Smooth muscle cell of the pulmonary artery (primary cell): ENCODE measurements at places on chromosomes 16 and 17. TPM values are rescaled to one million over a fixed set of nuclear protein-coding genes. Genes with fewer than 3 reads are reported as not detected.

The HBQ1 gene
- not detected in 2 replicates for total RNA-seq

The KRT15 gene
- total RNA-seq = 0.13 and 2.8 TPM in 2 replicates

The EPN3 gene
- total RNA-seq = 0.07 TPM in 1 of 2 replicates, not detected in the other

The CEP295NL gene
- 2.2 and 3.1 TPM in 2 replicates for total RNA-seq

The RGS9 gene
- 1.1 TPM in 2 replicates for total RNA-seq

The CDH5 gene
- total RNA-seq = 2.5 and 3.6 TPM in 2 replicates

The ITGB3 gene
- 38.3 and 72.6 TPM in 2 replicates for total RNA-seq

The UMOD gene
- not detected in 2 replicates for total RNA-seq

The SRCIN1 gene
- 0.07 TPM in 1 of 2 replicates, not detected in the other for total RNA-seq

The TBC1D3 gene
- not detected in 2 replicates for total RNA-seq

The C17orf78 gene
- total RNA-seq = not detected in 2 replicates

The ARHGDIA gene
- total RNA-seq = 216 and 298 TPM in 2 replicates

The NEUROD2 gene
- total RNA-seq = not detected in 2 replicates

The TP53TG3C gene
- not detected in 2 replicates for total RNA-seq

The COASY gene
- total RNA-seq = 24.2 and 31.5 TPM in 2 replicates

The PMFBP1 gene
- under 0.01 TPM in 1 of 2 replicates, not detected in the other for total RNA-seq

The NPIPB13 gene
- total RNA-seq = 0.59 and 0.73 TPM in 2 replicates

The TPSB2 gene
- total RNA-seq = not detected in 2 replicates

The ACACA gene
- 71.8 and 109 TPM in 2 replicates for total RNA-seq

The KRTAP3-1 gene
- total RNA-seq = not detected in 2 replicates

The GRAP gene
- 0.13 and 0.20 TPM in 2 replicates for total RNA-seq

The LITAFD gene
- total RNA-seq = not detected in 2 replicates
